ENCODE measurements at places on chromosomes 11 and 22.

- no peak for DNase-seq
These were observed 116.0 kb upstream of the BID start for GRCh38 chr22:17890245-17890671.

GRCh38 chr22:48947636-48948035 lies 880.0 kb downstream of the BRD1 start:
- no peak for DNase-seq

GRCh38 chr11:41970681-41971080 lies 511.2 kb upstream of the LRRC4C start:
- no peak for DNase-seq

DNA sequence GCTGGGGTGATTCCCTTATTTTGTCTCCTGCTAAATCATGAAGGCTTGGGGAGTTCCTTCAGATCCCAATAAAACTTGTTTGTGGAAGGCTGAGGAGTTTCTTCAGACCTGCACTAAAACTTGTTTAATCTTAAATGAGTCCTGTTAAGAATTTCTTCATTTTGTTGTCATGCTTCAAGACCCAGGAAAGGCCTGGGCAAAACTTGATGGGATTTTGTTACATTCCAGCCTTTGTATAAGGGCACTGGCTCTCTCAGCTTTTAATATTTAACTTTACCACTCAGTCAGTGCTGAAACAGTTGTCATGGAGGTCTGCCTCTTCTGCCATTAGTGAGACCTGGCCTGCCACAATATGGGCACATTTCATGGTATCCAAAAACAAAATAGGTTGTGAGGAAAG lies 699.0 kb downstream of the ETS1 start:
- no peak for DNase-seq

DNA sequence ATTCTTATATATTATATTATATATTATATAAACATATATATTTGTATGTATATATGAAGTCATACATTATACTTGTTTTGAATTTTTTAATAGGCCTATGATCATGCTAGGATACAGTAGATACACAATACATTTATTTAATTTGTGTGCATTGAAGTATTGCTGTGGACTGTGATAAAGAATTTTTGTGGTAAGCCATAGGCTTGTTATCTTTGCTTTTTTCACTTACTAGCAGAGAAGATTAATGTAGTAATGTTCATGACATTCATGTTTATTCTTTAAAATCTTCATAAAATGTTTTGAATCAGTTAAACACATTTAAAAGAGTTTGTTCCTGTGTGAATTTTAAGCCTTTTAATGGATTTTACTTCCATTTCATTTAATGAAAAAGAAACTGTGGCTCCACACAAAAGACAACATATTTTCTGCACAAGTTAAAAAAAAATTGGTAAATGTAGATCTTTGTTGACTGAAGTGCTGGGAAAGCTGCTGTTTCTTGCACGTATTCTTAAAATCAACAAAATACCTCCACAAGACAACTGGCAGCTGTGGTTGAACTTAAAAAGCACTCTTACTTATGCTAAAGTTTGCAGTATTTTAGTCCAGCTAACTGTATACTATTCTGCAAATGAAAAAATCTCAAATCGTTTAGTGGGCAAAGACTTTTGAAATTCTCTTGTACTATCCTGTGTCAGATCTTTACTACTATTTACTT lies 156.2 kb downstream of the TMEM135 start:
- no peak for DNase-seq

- no peak for DNase-seq
These were observed 279.3 kb upstream of the TENM4 start for GRCh38 chr11:79720115-79720514.

DNA sequence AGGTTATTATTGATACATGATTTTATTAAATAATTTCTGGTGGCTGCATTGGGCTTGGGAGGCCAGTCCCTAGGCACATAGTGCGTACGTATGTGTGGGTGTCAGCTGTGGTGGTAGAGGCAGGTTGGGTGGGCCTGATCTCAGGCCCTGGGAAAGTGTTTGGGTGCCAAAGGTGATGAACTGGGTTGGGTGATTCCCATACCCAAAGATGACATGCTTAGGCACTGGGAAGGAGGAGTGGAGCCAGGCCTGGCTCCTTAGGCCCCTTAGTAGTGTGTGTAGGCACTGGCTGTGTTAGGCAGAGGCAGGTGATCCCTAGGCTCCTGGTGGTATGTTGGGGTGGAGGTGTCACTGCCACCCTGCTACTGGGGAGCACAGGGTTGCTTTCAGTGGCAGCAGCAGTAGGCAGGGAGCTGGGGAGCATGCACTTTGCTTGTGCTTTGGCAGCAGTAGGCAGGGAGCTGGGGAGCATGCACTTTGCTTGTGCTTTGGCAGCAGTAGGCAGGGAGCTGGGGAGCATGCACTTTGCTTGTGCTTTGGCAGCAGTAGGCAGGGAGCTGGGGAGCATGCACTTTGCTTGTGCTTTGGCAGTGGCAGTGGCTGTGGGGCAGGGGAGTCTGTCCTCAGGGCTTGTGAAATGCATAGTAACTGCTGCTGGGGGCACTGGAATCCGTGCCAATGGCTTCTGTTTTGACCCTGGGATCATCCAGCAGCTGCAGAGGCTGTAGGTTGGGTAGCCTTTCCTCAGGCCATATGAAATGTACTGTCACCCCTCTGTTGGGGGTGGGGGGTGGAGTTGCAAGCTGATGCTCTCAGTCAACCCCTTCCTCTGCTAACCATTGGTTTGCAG lies 84.4 kb downstream of the RRM1 start:
- no peak for DNase-seq

DNA sequence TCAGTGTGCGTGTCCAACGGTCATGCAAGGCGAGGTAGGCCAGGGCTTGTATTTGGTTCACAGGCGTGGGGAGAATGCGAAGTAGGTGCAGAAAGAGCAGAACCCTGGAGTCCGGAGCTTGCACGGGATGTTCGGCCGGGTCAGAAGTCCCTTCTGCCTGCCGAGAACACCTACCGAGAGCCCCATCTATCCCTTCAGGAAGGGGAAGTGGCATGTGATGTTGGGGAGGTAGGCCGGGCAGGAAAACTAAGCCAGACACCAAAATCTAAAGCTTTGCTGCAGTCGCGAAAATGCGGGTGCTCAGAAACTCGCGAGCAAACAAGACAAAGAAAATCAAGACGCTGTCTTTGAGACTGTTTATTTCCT lies 435 bp upstream of the TAF6L start:
- DNase-seq = no peak

- DNase-seq = no peak
These were observed 78.0 kb upstream of the SUSD2 start for GRCh38 chr22:24103301-24103700.

DNA sequence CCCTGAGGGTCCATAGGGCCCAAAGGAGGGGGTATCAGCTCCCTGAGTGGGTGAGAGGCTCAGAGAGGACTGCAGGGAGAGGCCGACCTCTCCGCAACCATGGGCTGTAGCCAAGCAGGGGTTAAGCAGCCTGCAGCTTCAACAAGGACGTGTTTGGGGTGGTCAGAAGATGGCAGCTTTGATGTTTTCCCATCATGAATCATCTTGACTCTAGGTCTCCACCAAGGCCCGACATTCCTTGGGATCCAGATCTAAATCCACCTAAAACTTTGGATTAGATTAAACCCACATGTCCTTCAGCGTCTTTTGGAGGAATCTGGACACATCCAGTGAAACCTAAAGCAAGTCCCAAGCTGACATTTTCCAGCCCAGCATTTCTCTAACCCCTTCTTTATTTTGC lies 19.8 kb downstream of the FBLN1 start:
- no peak for DNase-seq

DNA sequence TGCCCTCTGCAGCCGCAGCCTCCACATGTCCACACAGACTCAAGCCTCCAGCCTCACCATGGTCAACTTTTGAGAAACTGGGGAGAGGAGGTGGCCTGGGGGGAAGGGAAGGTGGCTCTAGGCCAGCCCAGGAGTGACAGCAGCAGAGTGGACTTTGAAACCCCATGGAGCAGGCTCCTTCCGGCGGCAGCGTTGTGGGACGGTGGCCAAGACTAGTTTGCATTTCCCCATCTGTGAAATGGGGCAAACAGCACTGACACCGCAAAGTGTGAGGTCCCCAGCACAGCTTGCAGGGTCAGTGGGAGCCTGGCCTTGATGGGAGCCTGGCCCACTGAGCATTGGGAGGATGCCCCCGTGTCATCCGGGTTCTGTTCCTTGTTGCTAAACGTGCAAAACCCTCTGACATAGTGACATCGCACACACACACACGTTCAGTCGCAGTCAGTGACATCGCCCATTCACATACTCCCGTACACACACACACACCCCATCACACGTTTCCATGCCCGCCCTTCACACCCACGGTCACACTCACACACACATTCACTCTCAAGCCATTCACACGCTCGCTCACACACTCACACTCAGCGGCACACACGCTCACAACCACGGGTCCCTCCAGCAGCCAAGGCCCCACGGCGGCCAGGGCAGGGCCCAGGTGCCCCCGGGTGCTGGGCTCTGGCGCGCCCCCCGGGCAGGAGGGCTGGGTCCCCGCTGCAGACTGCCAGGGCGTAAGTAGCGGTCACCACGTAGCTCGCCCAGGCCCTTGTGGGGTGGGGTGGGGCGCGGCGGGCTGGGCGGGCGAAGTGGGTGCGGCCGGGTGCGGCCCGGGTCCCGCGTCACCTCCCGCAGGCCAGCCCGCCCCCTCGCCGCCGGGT lies 585 bp downstream of the CYB5R3 start:
- DNase-seq = peak; percentile 60

DNA sequence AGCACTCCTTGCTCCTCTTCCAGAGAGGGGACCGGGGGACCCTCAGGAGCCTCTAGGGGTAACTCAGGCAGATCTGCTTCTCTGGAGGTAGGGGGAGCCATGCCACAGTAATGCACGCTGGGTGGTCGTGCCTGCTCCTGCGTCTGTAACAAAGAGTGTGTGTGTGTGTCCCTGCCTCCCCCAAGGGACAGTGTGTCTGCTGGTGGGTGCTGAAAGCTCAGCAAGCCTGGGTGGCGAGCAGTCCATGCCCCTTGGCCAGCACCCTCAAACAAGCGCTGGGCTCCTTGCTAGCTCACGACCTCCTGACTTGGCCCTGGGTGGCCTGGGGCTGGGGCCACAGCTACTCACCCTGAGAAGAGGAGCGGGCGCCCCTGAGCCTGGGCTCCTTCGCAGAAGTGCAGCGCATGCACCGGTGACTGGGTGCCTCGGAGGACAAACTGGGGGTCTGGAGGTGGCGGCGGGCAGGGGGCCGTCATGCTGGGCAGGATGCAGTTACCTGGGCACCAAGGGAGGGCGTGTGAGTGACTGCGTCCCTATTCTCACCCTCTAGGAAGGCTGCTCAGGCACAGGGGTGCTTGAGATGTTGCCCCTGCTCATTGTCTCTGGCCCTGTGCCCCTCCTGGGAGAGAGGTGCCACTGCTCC lies 33.7 kb downstream of the GNB1L start:
- DNase-seq = no peak

GRCh38 chr22:35697142-35697541 lies 20.5 kb upstream of the APOL5 start:
- DNase-seq = peak; percentile 72

DNA sequence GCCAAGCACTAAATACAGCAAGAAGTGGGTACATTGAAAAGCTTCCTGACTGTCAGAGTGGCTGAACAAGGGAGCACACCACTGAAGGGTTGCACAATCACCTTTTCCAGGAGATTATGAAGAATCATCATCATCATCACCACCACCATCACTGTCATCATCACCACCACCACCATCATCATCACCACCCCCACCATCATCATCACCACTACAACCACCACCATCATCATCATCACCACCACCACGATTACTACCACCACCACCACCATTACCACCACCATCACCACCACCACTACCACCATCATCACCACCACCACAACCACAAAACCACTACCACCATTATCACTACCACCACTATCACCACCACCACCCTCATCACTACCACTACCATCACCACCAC lies 147.9 kb upstream of the TBCEL start:
- no peak for DNase-seq

GRCh38 chr22:36027935-36028645 lies 534 bp downstream of the RBFOX2 start:
- DNase-seq = no peak

- DNase-seq = peak; percentile 28
These were observed 9.8 kb upstream of the DDX10 start for GRCh38 chr11:108654994-108655631.

GRCh38 chr11:91247009-91247735 lies 977.4 kb upstream of the FAT3 start:
- DNase-seq = no peak

DNA sequence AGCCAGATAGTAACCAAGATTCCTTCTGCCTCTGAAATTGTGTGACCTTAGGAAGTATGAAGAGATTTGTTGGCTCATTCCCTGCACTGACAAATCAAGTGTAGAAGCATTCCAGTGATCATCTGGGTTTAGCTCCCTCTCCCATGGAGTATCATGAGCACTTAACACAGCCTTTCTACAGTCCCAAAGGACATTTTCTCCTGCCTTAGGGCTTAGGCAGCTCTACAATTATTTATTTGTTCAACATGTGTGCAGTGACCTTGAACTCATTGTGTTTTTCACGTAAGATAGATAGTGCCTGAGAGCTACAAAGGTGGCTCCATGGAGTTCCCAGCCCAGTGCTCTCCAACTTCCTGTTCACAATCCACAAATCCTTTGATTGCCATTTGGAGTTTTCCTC lies 94.8 kb upstream of the FAT3 start:
- no peak for DNase-seq
